ENCODE measurements at places on chromosomes 13 and 19. TPM values are rescaled to one million over a fixed set of nuclear protein-coding genes. Genes with fewer than 3 reads are reported as not detected.
A peak's percentile ranks its signal among the peaks of the same experiment; 100 is the strongest.

Gene C1QTNF9B
- polyA plus RNA-seq, result not detected

DNA sequence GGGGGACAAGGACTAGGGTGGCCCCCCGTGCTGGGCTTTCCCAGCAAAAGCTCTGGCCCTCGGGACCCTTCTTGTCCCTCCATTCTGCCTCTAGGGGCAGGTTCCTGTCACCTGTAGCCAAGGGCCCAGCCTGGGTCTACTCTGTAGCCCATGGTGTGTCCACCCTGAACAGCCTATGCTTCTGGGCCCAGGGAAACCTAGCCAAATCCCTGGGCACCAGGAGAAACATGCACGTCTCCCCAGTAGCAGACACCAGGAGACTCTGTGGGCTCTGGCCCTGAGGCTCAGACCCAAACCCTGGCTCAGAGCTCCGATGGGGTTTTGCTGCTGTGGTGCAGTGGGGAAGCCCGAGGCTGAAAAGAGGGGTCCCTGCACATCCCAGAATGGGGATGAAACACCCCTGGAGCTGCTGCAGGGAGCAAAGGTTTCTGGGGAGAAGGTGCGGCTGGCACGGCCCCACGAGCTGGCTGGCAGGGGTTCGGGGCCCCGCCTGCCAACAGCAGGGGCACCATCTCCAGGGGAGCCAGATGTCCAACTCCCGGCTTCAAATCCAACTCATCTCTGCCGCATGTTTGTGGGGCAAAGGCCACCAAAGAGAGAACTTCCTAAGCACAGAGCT, 18.2 kb downstream of the CEBPG start:
- no peak for DNase-seq

- DNase-seq, result no peak
Observed at GRCh38 chr13:76160961-76161925, 525.1 kb downstream of the LMO7 start.

GRCh38 chr13:71327266-71327665, 539.7 kb downstream of the DACH1 start:
- no peak for DNase-seq

DNA sequence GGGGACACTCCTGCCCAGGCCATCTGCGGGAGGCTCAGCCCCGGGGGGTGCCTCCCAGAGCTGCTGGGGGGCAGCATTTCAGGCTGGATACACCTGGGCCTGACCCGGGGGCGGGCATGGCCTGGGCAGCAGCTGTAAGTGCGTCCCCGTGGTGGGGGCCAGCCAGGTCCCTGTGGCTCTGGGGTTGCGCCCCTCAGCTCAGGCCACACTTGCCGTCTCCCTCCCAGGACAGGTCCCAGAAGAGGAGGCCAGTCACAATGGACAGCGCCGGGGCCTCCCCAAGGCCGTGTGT, 11.6 kb downstream of the CBARP start:
- no peak for DNase-seq

DNA sequence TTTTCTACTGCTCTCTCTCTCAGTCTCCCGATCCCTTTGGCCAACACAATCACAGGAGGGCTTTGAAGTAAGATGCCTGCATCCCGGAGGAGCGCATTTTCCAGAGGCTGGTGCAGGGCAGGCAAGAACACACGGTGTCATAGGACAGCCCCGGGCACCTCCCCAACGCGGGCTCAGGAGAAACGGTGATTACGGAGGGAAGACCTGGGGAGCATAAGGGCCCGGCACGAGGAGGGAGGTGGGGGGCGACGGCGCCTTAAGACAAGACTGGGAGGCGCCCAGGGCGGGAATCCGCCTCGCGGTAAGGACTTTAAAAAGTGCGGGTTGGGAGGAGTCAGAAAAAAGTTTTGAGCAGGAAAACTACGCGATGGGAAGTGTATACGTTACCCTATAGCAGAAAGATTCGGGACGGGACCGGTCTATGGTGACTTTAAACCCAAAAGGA, 18.7 kb upstream of the ZNF888 start:
- no peak for DNase-seq

- DNase-seq, result no peak
Observed at GRCh38 chr13:89496478-89496877, 1825.3 kb downstream of the SLITRK5 start.

- DNase-seq, result no peak
Observed at GRCh38 chr19:50869479-50869878, 3.8 kb upstream of the KLK2 start.

- no peak for DNase-seq
Observed at GRCh38 chr13:41458187-41458760, 924 bp downstream of the RGCC start.

Gene SLC10A2
- polyA plus RNA-seq, result not detected

Gene ZNF415
- polyA plus RNA-seq, result 0.17 TPM

DNA sequence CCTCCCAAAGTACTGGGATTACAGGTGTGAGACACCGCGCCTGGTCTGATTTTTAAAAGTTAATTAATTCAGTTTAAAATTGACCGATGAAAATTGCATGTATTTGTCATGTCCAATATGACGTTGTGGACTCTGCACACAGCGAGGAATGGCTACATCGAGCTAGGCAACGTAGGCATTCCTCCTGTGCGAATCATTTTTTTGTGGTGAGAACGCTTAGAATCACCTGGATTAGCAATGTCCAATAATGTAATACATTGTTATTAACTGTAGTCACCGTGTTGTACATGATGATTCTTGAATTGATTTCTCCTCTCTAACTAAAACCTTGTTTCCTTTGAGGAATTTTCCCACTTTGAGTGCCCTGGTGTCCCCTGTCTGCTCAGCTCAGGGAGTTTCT, 3.4 kb downstream of the LAIR2 start:
- no peak for DNase-seq

- DNase-seq, result no peak
Observed at GRCh38 chr13:102597029-102597961, 509 bp downstream of the TPP2 start.

Gene WTIP
- polyA plus RNA-seq, result 18.1 TPM

Gene ZNF729
- polyA plus RNA-seq, result not detected

DNA sequence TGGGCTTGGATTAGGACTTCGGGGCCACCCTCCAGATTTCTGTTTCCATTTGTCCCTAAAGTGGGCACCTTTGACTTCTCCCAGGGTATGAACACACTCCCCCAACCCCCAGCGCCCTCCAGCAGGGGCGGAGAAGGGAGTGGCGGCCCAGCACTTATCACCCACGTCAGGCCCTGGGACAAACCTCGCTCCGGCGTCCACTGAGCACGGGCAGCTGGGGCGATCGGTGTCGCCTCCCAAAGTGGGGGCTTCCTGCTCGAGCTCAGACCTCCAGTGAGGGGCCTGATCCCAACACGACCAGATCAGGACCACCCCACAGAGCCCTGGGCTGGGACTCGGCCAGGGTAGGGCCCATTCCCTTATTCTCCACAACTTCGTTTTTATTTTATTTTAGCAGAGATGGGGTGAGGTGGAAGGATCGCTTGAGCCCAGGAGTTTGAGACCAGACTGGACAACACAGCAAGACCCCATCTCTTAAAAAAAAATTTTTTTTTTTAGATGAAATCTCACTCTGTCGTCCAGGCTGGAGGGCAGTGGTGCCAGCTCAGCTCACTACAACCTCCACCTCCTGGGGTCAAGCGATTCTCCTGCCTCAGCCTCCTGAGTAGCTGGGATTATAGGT, 3.7 kb upstream of the TCF3 start:
- no peak for DNase-seq

- DNase-seq, result no peak
Observed at GRCh38 chr19:18284712-18285360, 3.4 kb upstream of the JUND start.

DNA sequence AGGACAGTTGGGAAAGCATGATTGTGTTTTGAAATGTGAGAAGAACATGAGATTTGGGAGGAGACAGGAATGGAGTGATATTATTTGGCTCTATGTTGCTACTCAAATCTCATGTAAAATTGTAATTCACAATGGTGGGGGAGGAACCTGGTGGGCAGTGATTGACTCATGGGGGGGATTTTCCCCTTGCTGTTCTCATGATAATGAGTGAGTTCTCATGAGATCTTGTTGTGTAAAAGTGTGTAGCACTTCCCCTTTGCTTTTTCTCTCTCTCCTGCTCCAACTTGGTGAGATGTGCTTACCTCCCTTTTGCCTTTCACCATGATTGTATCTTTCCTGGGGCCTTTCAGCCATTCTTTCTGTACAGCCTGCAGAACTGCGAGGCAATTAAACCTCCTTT, 1261.0 kb upstream of the ATXN8OS start:
- no peak for DNase-seq

Gene SLC25A41
- polyA plus RNA-seq, result 0.95 TPM

GRCh38 chr13:77697217-77698103, at the start of gene SLAIN1:
TSS of gene SLAIN1 (plus strand) at chr13:77697687. CDS start at chr13:77697914, 227 bp downstream.
- peak; percentile 15 for DNase-seq

- DNase-seq, result no peak
Observed at GRCh38 chr19:40584007-40584406, 7.3 kb downstream of the SHKBP1 start.

DNA sequence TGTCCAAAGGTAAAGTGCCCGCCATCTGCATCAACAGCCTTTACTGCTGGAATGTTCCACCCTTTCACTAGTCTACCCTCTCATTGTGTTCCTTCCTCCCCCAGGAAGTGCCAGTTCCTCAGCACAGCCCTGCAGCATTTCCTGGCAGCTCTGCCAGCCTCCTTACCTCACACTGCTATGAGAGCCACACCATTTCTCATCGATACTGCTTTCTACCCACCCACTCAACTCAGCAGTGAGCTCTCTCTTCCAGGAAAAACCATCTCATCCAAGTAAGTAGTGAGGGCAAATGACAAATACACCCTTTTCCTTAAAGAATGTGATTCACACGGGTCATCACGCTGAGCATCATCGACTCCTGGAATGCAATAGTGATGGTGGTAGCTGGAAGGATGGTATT, 19.8 kb downstream of the UQCRFS1 start:
- DNase-seq, result no peak

Gene APLP1
- 2.0 TPM for polyA plus RNA-seq

Gene OR1M1
- polyA plus RNA-seq, result not detected

Gene ARMC6
- 16.2 TPM for polyA plus RNA-seq

DNA sequence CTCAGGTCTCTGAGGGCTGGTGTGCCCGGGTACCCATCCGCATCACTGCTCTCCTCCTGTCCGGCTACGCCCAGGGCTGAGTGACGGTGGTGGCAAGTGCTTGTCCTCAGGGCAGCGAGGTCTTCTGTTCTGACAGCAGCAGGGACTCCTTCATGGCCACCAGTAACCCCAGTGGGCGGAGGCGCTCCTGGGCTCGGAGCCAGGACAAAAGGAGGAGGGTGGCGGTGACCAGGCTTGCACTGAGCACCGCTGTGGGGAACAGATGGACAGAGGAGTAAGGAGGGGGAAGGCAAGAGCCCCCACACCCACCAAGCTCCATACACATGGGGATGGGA, 5.8 kb downstream of the CD320 start:
- no peak for DNase-seq

DNA sequence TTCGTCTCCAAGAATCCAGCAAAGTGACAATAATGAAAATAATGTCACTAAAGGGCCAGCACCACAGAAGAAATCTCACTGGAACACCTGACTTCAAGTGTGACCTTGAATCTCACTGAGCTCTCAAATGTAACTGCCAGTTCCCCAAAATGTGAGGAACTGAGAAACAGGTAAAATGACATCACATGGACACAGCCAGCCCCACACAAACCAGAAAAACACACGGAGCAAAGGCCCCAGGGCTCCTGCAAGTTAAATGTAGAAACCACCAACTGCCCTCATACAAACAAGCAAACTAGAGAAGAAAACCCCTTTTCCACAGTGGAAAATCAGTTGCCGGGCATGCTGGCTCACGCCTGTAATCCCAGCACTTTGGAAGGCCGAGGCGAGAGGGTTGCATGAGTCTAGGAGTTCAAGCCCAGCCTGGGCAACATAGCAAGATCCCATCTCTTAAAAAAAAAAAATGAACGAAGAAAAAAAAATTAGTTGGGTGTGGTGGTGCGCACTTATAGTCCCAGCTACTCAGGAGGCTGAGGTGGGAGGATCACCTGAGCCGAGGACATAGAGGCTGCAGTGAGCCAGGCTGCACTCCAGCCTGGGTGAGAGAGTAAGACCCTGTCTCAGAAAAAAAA, 8.7 kb upstream of the KANK2 start:
- DNase-seq, result no peak

- no peak for DNase-seq
Observed at GRCh38 chr19:46271481-46272197, 25.2 kb upstream of the HIF3A start.

DNA sequence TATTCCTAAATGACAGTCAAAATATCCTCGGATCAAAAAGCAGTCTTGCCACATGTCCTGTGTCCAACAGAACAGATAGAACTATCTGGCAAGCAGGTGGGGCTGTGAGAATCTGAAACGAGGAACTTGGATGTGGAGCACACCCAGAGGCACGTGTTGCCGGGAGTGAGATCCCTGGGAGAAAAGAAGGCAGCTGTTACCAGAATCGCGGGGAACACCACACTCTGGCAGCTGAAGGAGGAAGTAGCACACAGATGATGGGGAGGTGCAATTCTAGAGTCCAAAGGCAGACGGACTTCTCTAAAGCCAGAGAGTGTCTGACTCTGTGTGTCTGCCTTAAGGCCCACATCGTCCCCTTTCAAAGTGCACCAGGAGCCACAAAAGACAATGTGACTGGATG, 22.3 kb downstream of the SLC7A1 start:
- DNase-seq, result no peak

Gene CATSPERD
- 0.04 TPM for polyA plus RNA-seq

DNA sequence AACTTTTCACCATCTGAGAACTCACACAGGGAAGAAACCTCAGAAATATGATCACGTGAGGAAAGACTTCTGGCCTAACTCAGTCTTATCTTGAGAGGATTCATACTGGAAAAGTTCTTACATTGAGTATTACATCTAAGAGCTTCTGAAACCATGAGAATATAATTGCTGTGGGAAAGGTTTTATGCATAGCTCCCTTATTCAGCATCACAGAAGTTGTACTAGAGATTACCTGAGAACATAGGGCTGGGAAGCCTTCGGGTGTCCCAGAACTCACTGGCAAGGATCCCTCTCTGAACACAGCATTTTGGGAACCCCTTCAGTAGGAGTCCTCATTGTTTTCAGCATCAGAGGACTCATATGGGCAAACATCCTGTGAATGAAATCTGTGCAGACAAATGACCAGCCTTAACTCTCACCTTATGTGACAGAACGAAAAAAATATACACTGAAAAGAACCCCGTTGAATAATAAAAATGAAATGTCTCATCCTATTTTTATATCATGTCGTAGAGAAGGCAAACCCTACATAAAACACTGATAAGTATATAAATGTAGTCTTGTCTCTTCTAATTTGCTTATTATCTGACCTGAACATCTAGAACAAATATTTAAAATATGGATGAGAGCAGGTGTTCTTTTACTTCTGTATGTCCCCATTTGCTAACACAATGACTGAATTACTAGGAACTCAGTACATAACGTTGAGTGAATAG, 14.2 kb downstream of the ZNF274 start:
- DNase-seq, result peak; percentile 10

Gene STRN4
- polyA plus RNA-seq, result 57.3 TPM

- peak; percentile 21 for DNase-seq
Observed at GRCh38 chr19:37991841-37992248, 84.8 kb downstream of the SIPA1L3 start.

Gene MIPEP
- polyA plus RNA-seq, result 9.3 TPM

- DNase-seq, result no peak
Observed at GRCh38 chr19:41877916-41878905, 1.1 kb downstream of the CD79A start.

Gene APOC4
- polyA plus RNA-seq, result not detected

Gene PMIS2
- polyA plus RNA-seq, result not detected

Gene IGFL1
- not detected for polyA plus RNA-seq

GRCh38 chr13:110214637-110215036, 92.3 kb downstream of the COL4A1 start:
- no peak for DNase-seq

GRCh38 chr19:50874211-50874610, 972 bp downstream of the KLK2 start:
- no peak for DNase-seq

GRCh38 chr13:79614250-79614918, 133.4 kb downstream of the NDFIP2 start:
- no peak for DNase-seq

Data from HepG2 (cell line).